ENCODE measurements at places on chromosomes 6 and 20.

GRCh38 chr6:33950472-33950881 lies 146.7 kb upstream of the MLN start:
- no peak for DNase-seq

DNA sequence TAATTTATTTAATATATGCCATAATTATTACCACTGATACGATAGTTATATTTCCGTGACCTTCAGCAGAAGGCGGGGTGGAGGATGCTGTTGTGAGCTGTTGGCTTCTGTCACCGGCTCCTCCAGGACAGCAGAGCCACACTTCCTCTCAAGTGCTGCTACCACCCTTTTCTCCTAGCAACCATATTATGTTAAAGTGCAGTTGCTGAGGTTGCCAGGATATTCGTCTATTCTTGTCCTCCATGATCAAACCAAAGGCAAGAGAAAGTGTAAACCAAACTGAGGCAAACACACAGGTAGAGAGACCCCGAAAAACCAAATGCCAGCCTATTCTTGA lies 27.8 kb downstream of the RGS17 start:
- no peak for DNase-seq

GRCh38 chr6:11174242-11174611 lies 58.2 kb downstream of the NEDD9 start:
- no peak for DNase-seq

DNA sequence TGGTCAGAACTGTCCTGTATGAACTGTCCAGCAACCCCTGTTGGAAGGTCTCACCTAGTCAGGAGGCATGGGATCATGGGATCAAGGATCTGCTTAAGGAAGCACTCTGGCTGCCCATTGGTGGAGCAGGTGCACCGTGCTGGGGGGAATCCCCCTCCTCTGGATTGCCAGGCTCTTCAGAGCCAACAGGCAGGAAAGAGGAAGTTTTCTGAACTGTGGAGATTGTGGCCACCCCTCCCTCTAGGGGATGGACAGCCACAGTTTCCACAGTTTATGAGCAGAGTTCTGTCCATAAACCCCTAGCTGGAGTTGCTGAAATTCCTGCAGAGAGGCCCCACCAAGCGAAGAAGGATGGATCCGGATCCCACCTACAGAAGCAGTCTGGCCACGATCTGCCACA lies 13.0 kb upstream of the HLA-DQB1 start:
- DNase-seq, result no peak

DNA sequence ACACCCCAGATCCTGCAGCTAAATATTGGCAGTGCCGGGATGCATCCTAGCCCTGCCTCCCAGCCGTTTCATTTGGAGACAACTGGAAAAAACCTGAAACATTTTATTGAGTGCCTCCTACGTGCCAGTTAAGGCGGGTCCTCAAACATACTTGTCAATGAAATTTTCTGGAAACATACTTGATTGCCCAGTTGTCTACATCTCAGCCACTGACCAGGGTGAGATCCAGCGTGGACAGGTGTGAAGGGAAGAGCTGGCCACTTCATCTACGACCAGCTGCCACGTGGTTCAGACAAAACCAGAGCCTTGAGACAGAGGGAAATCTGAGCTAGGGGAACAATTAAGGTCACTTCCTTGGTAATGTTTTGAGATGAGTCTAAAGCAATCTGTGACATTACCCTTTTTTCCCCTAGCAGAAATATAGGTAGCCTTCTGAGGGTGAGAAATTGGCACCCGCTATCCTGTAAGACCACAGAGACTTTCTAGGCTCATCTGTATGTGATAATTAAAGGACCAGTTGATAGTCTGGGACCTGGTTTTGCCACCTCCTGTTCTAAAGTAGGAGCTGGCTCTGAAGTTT lies 116.3 kb upstream of the MTHFD1L start:
- DNase-seq, result no peak

DNA sequence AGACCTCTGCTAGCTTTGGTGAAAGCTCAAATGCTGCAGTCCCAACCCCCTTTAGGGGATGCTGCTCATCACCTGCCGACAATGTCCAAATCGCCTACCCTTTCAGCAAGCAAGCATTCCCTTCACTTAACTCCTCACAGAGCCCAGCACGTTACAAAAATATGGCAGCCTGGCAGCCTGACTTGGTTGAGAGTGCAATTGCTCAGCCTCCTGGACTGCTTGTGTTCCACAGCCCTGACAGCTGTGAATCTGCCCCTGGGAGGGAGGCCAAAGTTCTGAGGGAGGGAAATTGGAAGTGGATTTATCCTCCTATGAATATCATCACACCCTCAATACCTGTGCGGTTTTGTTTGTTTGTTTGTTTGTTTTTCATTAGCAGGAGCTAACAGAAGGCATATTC lies 231.0 kb downstream of the HIVEP2 start:
- DNase-seq, result no peak

DNA sequence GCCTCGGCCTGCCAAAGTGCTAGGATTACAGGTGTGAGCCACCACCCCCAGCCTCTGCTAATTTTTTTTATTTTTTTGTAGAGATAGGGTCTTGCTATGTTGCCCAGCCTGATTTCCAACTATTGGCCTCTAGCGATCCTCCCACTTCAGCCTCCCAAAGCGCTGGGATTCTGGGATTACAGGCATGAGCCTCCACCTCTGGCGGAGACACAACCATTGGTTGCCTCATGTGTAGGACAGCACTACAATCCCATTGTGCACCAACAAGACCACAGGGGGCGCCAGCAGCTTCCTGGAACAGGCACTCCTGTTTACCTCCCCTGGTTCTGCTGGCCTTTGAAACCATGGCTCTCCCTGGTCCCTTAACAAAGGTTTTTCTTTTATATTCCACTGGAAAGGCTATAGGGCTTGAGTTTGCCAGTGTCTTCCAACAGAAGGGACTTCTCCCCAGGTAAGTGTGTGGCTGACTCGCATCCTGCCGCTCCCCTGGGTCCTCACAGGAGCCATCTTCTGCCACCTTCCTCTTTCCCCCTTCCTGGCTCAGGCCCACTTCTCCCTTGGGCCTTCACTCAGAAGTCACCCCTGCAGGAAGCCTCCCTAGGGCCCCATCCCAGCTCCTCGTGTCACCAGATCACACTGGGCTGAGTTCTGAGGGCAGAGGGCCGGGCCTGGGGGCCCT lies 39.2 kb upstream of the TLDC2 start:
- no peak for DNase-seq
